ENCODE measurements at places on chromosomes 12 and 14.

DNA sequence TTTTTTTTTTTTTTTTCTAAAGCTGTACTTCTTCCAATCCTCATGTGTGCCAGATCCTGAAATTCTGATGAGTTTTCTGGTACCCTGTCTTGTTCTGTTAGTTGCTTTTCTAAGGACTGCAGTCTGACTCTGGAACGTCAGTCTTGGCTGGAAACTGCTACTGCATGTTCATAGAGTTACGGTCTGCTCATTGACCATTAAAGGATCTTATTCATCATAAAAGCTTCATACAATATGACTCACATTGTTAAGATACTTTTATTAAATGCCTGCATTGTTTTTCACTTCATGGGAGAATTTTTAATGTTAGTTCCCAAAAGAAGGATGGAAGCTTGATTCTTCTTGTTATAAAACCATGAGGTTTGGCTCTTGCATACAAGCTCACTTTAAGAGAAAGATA, 233.6 kb downstream of the SYT10 start:
- DNase-seq: no peak

GRCh38 chr12:31954925-31955858, 4.0 kb upstream of the RESF1 start:
- DNase-seq: no peak

DNA sequence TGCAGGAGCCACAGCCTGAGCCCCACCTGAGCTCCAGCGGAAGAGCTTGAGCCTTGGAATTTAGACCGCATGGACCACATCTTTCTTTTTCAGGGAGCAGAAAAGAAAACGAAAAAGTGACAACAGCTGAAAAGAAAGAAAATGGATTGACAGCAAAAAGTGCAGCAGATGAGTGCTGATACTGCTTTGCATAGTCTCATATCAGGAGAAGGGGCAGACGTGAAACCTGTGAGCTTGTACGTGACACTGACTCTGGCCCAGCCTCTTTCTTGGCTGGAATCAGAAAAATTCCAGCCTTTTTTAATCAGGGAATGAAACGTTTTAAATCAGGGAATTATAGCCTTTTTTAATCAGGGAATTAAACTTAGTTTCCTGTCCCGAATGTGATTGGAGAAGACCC, 1296.5 kb downstream of the TMEM121 start:
- DNase-seq: no peak

DNA sequence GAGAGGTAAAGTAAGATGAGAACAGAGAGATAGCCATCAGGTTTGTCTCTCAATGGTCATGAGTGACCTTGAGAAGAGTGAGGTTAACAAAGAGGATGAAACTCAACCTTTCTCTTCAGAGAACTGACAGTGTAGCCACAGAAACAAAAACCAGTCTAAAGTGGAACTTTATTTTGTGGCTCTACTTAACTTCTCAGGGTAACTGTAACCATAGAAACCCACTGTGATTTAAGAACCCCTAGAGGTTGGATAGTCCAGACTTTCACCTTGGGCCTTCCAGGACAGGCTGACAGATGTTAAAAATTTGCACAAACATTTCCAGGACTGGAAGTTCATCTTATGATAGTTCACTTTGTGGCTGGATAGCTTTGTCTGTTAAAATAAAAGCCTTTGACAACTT, 48.5 kb downstream of the ATP23 start:
- DNase-seq: no peak

- no peak for DNase-seq
Observed at GRCh38 chr14:105005329-105005928, 15.5 kb downstream of the CDCA4 start.

DNA sequence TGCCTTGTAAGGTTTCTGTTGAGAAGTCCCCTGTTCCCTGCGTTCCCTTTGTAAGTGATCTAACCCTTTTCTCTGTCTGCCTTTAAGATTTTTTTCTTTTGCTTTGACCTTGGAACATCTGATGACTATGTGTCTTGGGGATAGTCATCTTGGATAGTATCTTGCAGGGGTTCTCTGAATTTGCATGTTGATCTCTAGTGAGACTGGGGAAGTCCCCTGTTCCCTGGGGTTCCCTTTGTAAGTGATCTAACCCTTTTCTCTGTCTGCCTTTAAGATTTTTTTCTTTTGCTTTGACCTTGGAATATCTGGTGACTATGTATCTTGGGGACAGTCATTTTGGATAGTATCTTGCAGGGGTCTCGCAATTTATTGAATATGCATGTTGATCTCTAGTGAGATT, 38.2 kb upstream of the TMX1 start:
- no peak for DNase-seq

GRCh38 chr14:52922656-52923055, 28.2 kb downstream of the FERMT2 start:
- DNase-seq: no peak

- DNase-seq: no peak
Observed at GRCh38 chr12:2076196-2076570, 23.4 kb downstream of the CACNA1C start.

GRCh38 chr12:44775901-44776300, 100.2 kb downstream of the NELL2 start:
- DNase-seq: no peak

GRCh38 chr12:125775507-125775906, 710.3 kb downstream of the AACS start:
- no peak for DNase-seq

- no peak for DNase-seq
Observed at GRCh38 chr14:100592461-100592891, 5.3 kb upstream of the BEGAIN start.

GRCh38 chr12:6724409-6724797, 557 bp downstream of the COPS7A start:
- peak; percentile 49 for DNase-seq

DNA sequence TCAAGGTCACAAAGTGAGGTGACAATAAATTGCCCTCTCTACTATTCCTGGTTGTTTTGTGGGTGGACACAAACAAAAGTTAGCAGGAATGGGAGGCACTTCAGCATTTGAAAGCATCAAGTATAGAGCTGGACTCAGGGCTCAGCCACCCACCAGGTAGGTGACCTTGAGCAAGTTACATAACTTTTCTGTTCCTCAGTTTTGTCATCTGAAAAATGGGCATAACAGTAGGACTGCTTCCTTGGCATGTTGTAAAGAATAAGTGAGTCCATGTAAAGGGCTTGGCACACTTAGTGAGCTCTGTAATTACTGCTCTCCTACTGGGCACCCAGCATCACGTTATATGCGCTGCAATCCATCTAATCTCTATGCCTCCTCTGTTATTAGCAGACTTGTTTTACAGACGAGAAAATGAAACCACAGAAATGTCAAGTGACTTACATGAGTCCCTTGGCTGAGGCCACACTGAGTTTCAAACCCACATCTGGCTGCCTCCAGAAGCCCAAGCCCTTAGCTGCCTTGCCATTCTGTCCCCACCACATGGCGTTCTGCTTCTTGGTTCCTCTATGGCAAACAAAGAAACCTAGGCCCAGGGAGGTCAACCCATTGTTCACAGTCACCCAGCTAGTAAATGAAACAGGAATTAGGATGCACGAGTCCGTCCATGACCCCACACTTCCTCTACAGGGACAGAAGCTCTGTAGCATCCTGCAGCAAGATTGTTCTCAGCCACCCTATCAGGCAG, 63.2 kb upstream of the SLC24A4 start:
- no peak for DNase-seq

GRCh38 chr14:39581474-39581873, 149.2 kb upstream of the FBXO33 start:
- DNase-seq: no peak

DNA sequence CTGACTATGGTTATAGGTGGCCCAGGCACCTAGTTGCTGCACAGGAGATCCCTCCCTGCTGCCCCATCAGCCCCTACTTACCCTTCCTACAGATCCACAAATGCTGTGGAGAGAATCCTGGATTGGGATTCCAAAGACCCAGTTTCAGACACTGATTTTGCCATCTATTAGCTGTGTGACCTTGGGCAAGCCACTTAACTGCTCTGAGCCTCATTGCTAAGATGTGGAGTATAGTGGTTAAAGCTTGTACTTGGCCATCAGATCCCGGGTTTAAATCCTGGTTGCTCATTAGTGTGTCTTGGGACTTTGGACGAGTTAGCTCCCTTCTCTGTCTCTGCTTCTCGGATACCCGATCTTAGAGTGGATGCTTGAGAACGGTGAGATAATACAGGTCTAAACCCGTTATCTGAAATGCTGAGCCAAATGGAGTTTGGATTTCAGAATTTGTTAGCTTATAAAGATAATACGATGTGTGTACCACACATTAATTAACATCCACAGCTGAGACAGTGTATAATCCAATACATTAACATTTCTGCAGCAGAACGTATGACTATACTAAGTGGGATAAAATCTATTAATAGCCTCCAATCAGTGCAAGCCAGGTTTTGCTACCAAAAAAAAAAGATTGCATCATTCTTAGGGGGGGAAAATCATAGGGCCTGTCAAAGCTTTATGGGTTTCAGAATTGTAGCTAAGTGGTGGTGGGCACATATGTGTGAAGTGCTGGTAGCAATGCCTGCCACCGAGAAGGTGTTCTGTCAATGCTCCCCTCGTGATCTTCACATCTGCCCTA, 16.0 kb downstream of the PROX2 start:
- no peak for DNase-seq

GRCh38 chr12:78683626-78684025, 180.9 kb upstream of the SYT1 start:
- DNase-seq: no peak

DNA sequence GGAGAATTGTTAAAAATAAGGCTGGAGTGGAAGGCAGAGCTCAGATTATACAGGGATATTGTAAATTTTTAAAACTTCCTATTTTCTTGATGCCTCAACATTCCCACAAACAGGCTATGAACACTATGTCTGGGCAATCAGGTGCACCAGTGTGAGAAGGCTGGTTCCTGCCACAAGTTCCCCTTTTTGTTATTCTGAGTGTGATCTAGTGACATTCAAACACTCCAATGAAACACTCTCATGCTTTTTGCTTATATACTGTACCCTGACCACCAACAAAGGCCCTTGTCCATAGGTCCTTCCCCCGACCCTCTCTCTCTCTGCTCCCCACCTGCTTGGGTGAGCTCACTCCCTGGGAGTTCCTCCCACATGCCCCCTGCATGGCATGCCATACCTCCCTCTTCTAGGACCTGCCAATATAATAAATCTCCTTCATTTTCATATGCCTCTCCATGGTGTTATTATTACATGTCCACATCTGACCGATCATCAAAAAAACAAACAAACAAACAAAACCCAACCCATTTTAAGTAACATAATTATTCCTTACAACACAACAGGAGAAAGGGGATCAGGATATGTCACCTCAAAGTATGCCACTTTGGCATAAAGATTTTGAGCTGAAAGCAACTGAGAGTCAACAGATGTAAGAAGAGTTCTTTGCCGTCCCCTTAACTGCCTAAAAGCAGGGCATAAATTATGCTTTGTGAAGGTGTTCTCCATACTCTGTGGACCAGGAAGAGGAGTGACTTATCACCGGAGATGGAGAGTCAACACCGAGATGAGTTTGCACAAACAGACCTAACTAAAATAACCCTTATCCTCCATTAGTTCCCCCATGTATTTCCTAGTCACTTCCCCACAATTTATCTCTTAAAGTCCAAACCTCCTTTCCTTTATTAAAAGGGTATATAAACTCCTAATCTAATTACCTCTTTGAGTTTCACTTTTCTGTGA, 42.5 kb upstream of the CATSPERB start:
- DNase-seq: no peak

DNA sequence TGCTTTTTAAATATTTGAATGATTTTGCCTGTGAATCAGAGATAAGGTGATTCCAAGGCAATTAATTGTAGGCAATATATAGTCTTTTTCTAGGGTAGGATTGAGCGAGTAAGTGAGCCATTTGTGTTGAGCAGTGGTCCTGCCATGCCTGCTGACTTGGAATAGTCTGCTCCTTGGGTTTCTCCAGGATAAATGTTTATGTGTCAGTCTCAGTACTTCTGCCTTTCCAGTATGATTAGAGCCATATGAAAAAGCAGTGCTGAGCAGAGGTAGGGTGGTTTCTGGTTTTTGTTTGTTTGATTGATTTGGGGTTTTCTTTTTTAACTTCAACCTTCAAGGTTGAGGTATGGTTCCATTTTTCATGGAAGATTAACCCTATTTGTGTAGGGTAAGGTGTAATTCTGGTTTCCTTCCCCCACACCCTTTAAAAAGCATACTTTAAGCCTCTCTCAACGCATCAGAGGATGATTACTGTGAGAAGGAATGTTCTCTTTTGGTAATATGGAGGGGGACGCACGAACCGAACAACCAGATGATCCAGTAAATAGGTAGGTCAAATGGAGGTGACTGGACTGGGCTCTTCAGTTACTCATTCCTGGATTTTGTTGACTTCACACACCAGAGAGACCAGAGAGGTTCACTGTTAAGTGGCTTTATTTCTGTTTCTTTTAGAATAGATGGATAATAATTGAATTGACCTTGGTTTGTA, 22.7 kb downstream of the FRMD6 start:
- no peak for DNase-seq

DNA sequence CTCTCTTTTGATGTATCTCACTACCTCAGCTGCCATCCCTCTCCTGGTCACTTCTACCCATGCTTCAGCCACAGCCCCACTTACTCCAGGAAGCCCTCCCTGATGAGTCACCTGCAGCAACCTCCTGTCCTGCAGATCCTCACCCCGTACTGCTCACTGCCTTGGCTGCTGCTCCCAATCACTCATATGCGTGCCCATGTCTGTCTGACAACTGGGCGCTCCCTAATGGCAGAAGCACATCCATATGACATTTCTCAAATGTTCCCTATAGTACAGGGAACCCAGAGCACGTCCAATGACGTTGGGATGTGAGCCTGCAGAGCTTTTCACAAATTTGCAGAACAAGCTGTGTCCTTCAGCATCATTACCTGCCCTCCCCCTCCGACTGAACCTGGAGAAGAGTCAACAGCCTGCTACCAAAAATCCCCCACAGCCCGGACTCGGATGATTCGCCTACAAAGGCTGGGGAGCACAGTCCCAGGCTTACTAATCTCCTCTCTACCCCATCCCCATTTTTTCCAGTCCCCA, 90.0 kb downstream of the SINHCAF start:
- peak; percentile 13 for DNase-seq

- DNase-seq: no peak
Observed at GRCh38 chr12:104866291-104866690, 91.8 kb downstream of the SLC41A2 start.

GRCh38 chr14:85533023-85533860, 3.3 kb downstream of the FLRT2 start:
- no peak for DNase-seq

- no peak for DNase-seq
Observed at GRCh38 chr12:122978507-122978955, 1.9 kb upstream of the ARL6IP4 start.

DNA sequence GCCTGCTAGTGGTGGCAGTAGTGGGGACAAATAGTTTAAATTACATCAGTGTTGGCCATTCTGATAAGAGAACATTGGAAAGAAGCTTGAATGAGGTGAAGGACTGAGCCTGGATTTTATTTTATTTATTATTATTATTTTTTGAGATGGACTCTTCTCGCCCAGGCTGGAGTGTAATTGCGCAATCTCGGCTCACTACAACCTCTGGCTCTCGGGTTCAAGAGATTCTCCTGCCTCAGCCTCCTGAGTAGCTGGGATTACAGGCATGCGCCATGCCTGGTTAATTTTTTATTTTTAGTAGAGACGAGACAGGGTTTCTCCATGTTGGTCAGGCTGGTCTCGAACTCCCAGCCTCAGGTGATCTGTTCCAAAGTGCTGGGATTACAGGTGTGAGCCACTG, 739.4 kb downstream of the AACS start:
- DNase-seq: no peak
